ENCODE measurements at places on chromosomes 7 and 10.

GRCh38 chr10:10527861-10528562, 489.7 kb upstream of the CELF2 start:
- DNase-seq: no peak

GRCh38 chr7:124366118-124366517, 333.3 kb upstream of the TMEM229A start:
- no peak for DNase-seq

- DNase-seq: no peak
Observed at GRCh38 chr7:48880851-48881250, 43.5 kb upstream of the CDC14C start.

DNA sequence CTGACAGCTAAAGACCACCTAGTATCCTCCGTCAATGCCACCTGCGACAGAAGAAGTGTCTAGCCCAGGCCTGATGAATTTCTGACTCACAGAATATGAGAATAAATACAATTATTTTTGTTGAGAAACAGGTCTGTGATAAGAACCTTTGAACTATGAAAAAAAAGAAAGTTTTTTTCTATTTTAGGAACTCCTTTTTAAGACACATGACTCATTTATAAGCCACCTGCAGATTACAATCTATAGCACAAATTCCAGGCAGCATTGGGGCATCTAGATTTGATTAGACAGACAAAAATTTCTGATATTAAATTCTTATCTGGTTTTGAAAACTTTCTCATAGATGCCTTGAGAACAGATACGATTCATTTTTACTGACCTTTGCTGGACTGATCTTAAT, 256.7 kb upstream of the LYZL1 start:
- no peak for DNase-seq

GRCh38 chr10:31758495-31758894, 170.1 kb downstream of the ARHGAP12 start:
- no peak for DNase-seq

DNA sequence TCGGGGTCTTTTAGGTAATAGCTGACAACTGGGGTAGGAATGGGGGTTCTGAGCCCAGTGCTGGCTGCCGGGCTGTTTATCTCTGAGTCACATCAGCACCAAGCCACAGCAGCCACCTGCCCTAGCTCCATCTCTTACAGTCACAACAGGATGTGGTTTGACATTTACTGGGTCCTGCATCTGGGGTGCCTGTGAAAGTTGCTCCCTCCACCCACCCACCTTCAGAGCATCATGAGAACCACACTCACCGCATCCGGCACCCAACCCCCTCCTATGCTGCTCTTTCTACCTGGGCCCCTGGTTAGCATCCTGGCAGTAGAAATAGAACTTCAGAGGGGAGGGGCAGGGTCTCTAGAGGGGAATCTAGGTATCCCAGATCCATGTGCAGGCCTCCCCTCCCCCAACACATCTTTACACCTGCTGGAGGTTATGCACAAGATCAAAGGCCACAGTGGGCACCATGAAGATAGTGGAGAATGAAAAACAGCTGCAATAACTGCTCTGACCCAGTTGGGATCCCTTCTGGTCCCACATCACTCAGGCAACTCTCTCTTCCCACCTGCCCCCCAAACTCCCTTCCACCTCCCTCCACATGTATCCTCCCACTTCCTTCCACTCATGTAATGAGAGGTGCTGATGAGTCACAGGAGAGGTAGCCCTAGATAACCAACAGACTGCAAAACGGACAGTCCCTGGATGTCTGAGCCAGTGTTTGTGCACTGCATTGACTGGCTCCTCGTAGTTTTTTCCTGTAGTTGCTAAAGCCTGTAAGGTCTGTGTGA, 38.2 kb downstream of the PRSS2 start:
- no peak for DNase-seq

- DNase-seq: no peak
Observed at GRCh38 chr7:151398446-151399304, 11.2 kb downstream of the WDR86 start.

DNA sequence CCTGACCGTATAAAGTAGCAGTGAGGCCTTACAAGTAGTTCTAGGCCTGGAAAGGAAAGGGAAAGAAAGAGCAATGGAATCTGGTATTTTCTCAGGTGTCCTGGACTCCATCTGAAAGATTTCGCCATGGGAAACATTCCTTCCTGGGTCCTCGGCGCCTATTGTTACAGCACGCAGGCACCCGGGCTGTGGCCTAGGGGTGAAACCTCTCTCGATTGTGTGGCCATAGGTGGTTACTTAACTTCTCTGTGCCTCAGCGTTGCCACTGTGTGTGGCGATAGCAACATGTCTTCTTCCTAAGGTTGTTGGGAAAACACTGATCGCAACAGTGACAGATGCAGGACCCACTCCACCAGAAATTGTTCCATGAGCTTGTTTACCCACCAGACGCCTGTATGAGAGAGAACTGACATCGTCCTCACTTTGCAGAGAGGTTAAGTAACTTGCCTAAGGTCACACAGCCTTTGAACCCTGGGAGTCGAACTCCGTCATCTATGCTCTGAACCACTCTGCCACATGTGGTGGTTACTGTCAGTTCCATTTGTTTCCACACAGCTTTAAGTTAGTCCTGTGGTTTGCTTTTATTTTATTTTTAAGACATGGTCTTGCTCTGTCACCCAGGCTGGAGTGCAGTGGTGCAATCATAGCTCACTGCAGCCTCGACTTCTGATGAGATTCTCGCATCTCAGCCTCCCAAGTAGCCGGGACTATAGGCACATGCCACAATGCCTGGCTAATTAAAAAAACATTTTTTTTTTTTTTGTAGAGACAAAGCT, 73.4 kb downstream of the LHPP start:
- DNase-seq: peak; percentile 23

DNA sequence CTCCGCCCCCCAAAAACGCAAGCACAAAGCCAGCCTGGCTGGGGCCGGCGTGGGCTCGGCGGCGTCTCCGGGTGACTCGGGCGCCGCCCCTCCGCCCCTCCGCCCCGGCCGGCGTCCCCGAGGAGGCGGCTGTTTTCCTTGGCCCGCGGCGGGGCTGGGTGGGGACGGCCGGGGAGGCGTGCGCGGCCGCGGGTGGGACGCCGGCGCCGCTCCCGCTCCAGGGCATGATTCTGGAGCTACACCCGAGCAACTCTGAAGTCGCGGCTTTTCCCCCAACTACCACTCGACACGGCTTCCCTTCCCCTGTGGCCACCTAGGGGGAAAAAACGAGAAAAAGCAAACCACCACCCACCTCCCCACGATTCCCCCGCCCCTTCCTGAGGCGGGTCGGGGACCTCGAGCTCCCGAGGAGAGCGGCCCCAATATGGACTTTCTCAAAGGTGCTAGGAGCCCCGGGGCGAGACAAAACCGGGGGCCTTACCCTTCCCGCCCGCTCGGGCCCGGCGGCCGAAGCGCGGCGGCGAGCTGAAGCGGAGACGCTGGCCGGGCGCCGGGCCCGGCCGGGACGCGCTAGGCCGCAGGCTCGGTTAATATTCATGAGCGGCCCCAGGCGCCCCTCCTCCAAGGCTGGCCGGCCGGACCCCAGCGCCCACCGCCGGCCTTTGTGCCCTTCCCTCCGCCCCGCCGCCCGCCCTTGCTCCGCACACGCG, 856 bp downstream of the ARHGAP21 start:
- no peak for DNase-seq

- DNase-seq: no peak
Observed at GRCh38 chr7:138396251-138397070, 63.6 kb upstream of the TRIM24 start.

GRCh38 chr7:135454060-135454459, 55.8 kb downstream of the CNOT4 start:
- no peak for DNase-seq

DNA sequence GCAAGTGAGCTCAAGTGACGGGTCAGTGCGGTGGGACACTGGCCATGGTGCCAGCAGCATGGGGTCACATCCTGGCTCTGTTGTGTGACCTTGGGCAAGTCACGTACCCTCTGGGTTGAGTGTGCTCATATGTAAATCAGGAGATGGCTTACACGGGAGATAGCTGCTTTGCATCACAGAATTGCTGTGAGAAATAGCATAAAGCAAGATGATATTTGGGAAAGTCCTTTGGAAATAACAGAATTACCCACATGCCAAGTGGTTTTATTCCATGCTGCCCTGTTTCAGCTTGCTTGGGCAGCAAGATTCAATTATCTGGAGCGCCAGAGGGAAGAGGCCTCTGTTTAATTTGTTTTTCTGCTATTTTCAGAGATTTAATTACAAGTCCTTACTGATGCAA, 48.9 kb downstream of the LYZL2 start:
- DNase-seq: no peak

- DNase-seq: no peak
Observed at GRCh38 chr10:20265146-20265545, 448.9 kb downstream of the PLXDC2 start.

- DNase-seq: no peak
Observed at GRCh38 chr7:93051660-93052059, 66.1 kb downstream of the SAMD9 start.

GRCh38 chr10:2145491-2145890, 408.2 kb upstream of the ADARB2 start:
- DNase-seq: no peak

DNA sequence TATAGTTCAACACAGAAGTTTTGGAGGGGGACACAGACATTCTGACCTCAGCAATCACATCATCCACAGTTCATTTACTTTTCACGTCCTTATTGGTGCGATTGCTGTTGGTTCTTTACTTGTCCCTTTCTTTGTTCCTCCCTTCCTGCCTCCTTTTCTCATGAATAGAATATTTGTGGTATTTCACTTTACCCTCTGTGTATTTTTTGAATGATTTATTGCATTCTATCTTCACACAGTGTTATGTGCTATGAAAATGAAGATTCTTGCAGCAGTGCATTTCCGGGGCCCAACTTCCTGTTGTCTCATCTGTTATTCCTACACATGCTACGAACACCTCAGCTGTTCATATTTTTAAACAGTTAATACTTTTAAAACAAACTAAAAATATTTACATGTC, 179.6 kb downstream of the ZMYND11 start:
- DNase-seq: no peak

DNA sequence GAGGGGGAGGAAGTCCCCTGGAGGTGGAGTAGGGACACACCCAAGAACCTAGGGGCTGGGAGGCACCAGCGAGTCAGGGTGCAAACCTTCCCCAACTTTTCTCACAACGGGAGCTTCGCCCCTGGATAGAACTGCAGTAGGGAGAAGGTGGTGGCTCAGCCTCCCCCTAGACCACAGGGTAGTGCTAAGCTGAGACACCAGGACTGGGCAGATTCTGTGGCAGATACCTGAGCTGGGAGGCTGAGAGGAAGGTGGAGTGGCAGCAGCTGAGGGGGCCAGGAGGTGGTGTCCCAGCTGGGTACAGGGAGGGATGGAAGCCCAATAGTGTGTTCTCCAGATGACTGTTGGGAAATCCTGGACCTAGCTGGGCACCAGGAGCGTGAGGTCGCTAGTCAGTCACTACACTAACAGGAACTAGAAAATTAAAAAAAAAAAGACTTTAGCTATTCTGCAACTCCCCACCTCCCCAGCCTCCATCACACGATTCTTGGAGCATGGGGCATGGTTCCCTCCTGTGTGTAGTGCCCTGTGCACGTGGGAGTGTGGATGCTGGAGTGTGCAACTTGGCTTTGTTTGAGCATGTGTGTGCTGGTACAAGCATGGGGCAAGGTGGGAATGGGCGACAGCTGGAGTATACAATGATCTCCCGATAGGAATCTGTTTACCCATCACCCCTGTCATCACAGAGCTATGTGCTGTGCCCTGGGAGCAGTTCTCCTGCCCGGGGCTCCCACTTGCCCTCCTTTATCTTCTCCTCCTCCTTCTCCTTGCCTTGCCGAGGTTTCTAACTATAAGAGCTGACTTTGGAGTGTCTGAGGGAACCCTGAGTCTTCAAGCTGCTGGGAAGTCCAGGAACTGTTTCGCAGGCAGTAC, 8.8 kb upstream of the TRPV6 start:
- no peak for DNase-seq

- DNase-seq: no peak
Observed at GRCh38 chr7:83484266-83484665, 164.7 kb downstream of the SEMA3E start.

DNA sequence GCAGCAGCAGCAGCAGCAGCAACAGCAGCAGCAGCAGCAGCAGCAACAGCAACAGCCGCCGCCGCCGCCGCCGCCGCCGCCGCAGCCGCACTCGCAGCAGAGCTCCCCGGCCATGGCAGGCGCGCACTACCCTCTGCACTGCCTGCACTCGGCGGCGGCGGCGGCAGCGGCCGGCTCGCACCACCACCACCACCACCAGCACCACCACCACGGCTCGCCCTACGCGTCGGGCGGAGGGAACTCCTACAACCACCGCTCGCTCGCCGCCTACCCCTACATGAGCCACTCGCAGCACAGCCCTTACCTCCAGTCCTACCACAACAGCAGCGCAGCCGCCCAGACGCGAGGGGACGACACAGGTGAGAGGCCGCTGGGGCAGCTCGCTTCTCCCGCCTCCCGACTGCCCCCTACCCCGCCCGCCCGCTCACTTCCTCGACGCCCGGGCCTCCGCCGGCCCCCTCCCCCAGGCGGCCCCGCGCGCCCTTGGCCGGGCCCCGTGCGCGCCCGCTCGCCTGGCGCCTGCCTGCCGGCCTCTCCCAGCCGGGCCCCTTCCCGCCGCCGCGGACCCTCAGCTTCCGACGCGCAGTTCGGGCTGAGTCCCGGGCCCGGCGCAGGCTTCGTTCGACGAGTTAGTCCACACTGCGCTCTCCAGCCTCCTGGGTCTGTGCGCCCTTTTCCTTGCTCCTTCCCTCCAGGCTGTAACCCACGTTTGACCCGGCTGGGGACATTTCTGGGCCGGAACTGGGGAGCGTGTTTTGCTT, 882 bp downstream of the DLX6 start:
- DNase-seq: no peak

DNA sequence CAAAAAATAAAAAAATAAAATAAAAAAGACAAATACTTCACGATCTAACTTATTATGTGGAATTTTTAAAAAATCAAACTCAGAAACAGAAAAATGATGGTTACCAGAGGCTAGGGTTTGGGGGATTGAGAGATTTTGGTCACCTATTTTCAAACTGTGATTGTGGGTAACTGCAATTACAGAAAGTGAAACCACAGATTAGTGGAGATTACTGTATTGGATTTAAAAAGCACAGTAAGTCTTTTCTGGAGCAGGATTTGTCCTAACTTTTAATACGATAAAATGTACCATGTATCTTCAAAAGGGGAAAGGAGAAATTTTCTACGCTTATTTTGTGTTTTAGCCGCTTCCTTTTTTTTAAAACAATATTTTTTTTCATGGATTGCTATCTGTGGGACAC, 1204.9 kb upstream of the LRRTM3 start:
- DNase-seq: no peak

DNA sequence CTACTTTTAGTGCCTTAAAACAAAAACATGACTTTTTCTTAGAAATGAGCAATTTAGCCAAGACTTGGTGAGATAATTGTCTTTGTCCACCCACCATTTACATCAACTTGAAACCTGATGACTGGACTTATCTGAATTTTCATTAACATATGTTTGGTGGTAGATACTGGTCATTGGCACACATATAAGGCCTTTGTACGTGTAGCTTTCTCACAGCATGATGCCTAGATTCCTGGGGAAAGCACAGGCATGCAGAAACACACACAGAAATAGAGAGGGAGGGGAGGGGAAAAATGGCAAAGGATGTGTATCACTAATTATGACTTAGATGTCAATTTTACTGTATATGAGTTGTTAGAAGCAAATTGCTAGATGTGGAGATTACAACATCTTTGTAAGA, 488.4 kb downstream of the NXPH1 start:
- DNase-seq: no peak

- DNase-seq: no peak
Observed at GRCh38 chr7:139823959-139824521, 5.0 kb upstream of the TBXAS1 start.

Measured in CD14-positive monocyte (primary cell).